ENCODE measurements at places on chromosomes 4 and X. TPM values are rescaled to one million over a fixed set of nuclear protein-coding genes. Genes with fewer than 3 reads are reported as not detected.

The STEEP1 gene
- polyA plus RNA-seq, result 32.9 TPM

DNA sequence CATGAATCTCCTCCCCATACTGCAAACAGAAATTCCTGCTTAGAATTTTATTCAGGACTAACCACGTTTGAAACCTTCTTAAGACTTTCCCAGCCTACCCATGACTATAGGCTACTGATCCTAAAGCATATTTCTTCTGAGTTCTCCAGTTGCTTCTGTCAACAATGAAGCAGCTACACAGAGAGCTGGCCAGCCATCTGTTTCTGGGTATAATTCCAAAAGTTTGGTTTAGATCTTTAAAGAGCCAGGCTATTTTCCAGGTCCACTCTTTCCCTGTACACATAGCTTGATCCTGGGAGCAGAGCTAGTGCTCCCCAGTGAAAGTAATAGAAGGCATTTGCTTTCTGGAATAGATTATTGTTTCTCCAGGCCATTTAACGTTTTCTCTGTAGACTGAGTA lies 4.0 kb upstream of the ITM2A start:
- H3K4me3 ChIP-seq, result no peak overlapping the region
- H3K36me3 ChIP-seq, result no peaks in the 10 kb centered on the region
- peaks cover 4% of the 10 kb centered on the region for H3K27me3 ChIP-seq
- DNase-seq, result no peak

DNA sequence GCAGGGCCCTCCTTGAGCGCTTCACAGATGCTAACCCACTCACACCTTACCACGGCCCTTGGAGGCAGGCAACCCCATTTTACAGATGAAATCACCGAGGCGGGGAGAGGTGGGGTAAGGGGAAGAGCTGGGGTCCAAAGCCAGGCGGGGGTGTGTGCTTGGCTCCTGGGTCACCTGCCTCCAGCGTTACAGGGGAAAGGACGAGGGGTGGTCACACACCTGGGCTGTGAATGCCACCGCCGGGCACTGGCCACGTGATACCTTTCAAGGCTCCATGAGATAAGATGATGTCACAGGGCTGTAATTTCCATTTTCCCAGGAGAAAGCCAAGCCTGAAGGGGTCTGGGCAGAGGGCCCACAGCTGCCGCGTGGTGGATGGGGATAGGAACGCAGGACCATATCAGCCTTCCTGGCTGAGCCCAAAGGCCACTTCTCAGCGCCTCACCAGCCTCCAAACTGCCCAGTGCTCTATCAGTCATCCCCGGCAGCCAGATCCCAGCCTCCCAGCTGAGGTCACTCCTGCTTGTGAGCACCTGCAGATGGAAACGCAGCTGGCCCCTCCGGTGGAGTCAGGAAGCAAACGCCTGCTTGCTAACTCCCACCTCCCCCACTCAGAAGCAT lies 62.4 kb upstream of the CRMP1 start:
- DNase-seq, result no peak
- H3K4me1 ChIP-seq, result peaks cover 45% of the 10 kb centered on the region
- no peak overlapping the region for H3K4me3 ChIP-seq

DNA sequence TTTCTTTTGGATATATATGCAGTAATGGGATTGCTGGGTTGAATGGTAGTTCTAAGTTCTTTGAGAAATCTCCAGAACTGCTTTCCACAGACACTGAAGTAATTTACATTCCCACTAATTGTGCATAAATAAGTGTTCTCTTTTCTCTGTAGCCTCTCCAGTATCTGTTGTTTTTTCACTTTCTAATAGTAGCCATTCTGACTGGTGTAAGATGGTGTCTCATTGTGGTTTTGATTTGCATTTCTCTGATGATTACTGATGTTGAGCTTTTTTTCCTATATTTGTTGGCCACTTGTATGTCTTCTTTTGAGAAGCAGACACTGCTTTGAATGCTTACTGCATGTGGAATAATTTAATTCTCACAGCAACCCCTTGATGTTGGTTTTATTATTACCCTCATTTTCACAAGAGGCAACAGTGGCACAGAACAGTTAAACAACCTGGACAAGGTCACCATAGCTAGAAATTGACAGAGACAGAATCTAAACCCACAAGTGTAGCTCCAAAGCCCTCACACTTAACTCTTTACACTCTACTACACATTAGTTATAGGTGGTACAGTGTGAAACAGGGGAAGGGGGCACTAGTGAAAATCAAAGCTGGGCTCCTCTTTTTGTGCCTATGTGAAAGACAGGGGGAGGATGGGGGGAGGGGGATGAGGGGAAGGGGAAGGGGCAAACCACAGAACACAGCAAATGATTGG lies 96.1 kb downstream of the REELD1 start:
- no peak overlapping the region for H3K4me3 ChIP-seq
- H3K27me3 ChIP-seq, result no peaks in the 10 kb centered on the region
- no peak for DNase-seq
- no peak overlapping the region for H3K27ac ChIP-seq
- no peaks in the 10 kb centered on the region for H3K36me3 ChIP-seq

The USP51 gene
- polyA plus RNA-seq, result 4.3 TPM

GRCh38 chrX:6024204-6024603 lies 204.5 kb downstream of the NLGN4X start:
- H3K36me3 ChIP-seq, result no peaks in the 10 kb centered on the region
- DNase-seq, result no peak
- no peak overlapping the region for H3K4me3 ChIP-seq

DNA sequence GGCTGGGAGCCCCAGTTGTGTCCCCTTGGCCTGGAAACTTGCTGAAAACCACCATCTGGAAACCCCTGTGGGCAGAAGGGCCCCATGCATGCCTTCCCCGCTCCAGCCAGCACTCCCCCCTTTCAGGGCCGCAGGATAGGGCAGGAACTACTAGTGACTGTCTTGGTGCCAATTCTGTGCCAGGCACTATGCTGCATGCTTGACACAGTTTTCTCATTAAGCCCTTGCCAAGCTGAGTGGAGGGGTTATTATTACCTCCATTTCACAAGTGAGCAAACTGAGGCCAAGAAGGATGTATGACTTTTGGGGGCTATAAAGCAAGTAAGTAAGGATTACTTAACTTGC lies 73.6 kb upstream of the PJA1 start:
- no peaks in the 10 kb centered on the region for H3K36me3 ChIP-seq
- no peak for DNase-seq
- H3K27me3 ChIP-seq, result peaks cover 8% of the 10 kb centered on the region
- no peak overlapping the region for H3K4me3 ChIP-seq
- peaks cover 27% of the 10 kb centered on the region for H3K4me1 ChIP-seq
- no peak overlapping the region for H3K27ac ChIP-seq

The HTN3 gene
- polyA plus RNA-seq, result not detected

The FAM53A gene
- polyA plus RNA-seq, result 1.5 TPM

GRCh38 chr4:77465271-77465670 lies 140.3 kb upstream of the CXCL13 start:
- H3K27ac ChIP-seq, result no peak overlapping the region
- H3K36me3 ChIP-seq, result no peaks in the 10 kb centered on the region
- no peaks in the 10 kb centered on the region for H3K27me3 ChIP-seq
- H3K4me1 ChIP-seq, result no peaks in the 10 kb centered on the region

The COPS4 gene
- 71.6 TPM for polyA plus RNA-seq

- H3K27me3 ChIP-seq, result no peaks in the 10 kb centered on the region
- peaks cover 71% of the 10 kb centered on the region for H3K36me3 ChIP-seq
- no peak for DNase-seq
- no peaks in the 10 kb centered on the region for H3K4me1 ChIP-seq
These were observed 25.2 kb downstream of the LETM1 start for GRCh38 chr4:1830642-1831228.

DNA sequence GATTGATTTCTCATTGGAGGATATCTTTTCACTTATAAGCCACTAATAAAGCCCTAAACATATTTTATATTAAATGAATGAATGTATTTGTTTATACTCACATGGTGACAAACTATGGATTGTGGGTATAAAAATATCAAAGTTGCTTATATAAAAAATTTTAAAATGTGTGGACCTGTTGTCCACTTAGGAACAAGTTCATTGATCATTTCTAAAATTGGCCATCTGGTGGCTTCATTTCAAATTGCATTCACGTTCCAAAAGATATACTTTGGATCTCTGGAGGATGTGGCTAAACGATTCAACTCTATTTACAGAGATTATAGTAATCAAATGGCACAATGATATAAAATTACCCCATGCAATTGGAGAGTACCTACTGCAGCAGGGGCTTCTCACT lies 32.5 kb downstream of the FSTL5 start:
- H3K4me3 ChIP-seq, result no peak overlapping the region
- H3K4me1 ChIP-seq, result no peaks in the 10 kb centered on the region
- H3K27me3 ChIP-seq, result no peaks in the 10 kb centered on the region
- no peak overlapping the region for H3K27ac ChIP-seq

GRCh38 chr4:101596781-101597552 lies 193.6 kb upstream of the BANK1 start:
- H3K27me3 ChIP-seq, result no peaks in the 10 kb centered on the region
- H3K4me3 ChIP-seq, result no peak overlapping the region
- no peak overlapping the region for H3K27ac ChIP-seq
- no peaks in the 10 kb centered on the region for H3K4me1 ChIP-seq
- peak; percentile 25 for DNase-seq
- H3K36me3 ChIP-seq, result no peaks in the 10 kb centered on the region

GRCh38 chr4:165403637-165404036 lies 24.8 kb downstream of the CPE start:
- no peaks in the 10 kb centered on the region for H3K27me3 ChIP-seq
- H3K36me3 ChIP-seq, result no peaks in the 10 kb centered on the region
- H3K4me3 ChIP-seq, result no peak overlapping the region
- H3K4me1 ChIP-seq, result no peaks in the 10 kb centered on the region
